Stimulated activated CD4-positive, alpha-beta T cell treated with anti-CD3 and anti-CD28 coated beads, Interleukin-12 subunit alpha, Interleukin-12 subunit beta, amount 100 ng/mL, for 24 hours (primary cell): ENCODE measurements at places on chromosomes 6 and 20.

- DNase-seq, result no peak
These were observed at the start of gene SYNDIG1 for GRCh38 chr20:24469116-24469893. TSS of gene SYNDIG1 (plus strand) at chr20:24469629. CDS start at chr20:24543098, 73,469 bp downstream.

GRCh38 chr6:3805448-3806123 is 43.6 kb upstream of the FAM50B start:
- DNase-seq, result no peak

- DNase-seq, result peak; percentile 20
These were observed 23.9 kb downstream of the MAP7 start for GRCh38 chr6:136526196-136526930.

DNA sequence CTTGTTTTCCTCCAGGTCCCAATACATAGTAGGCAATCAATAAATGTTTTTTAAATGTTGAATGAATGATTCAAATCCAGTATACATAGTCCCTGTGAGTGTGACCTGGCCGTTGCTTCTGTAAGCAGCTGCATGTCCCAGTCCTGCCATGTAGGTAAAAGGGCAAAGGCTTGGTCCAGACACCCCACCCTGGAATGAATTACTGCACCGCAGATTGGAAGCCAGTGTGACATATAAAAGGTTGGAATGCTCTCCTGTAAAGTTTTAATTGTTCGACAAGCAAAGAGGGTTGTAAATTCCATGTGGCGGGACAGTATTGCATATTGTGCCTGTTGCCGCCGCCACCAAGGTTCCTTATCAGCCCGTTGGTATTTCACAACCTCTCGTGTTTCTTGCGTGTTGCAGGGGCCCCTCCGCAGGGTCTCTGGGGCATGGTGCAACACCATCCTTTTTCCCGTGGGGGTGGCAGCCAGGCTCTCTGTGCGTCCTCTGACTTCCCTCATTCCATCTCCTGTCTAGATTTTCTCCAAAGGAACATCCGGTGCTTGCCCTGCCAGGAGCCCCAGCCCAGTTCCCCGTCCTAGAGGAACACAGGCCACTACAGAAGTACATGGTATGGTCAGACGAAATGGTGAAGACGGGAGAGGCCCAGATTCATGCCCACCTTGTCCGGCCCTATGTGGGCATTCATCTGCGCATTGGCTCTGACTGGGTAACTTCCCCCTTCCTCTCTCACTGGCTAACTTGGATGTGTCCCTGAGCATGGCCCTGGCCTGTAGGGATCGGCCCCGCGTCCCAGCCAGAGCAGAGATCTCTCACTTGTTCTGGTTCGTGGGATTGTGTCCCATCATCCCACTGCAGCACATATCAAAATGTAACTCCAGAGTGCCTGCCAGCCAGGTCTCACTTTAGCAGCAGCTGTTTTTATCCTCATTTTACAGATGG is 20.3 kb downstream of the POFUT1 start:
- no peak for DNase-seq

GRCh38 chr20:57891014-57891413 is 181.2 kb upstream of the PMEPA1 start:
- no peak for DNase-seq
